Kidney (tissue), 22 donors: ENCODE measurements at places on chromosomes 16 and 17.

DNA sequence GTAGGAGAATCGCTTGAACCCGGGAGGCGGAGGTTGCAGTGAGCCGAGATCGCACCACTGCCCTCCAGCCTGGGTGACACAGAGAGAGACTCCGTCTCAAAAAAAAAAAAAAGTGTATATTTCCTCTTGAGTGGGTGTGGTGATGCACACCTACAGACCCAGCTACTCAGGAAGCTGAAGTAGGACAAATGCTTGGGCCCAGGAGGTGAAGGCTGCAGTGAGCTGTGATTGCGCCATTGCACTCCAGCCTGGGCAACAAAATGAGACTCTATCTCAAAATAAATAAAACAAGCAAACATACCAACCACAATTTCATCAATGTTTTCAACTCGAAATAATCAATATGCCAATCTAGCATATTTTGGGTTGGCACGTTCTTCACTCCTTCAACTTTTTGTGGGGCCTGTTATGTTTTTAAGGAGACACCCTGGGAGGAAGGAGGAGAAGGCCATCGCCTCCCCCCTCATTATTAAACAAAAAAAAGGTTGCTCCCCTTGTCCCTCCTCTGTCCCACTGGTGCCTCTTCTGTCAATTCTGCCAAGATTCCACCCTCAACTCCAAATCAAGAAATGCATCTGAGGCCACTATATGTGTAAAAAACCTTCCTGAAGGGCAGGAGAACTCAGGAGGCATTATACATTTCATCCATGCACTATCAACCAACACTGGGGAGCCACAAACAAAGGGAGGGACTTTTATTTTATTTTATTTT, 52.4 kb upstream of the ATF7IP2 start:
- no peak overlapping the region for H3K27ac ChIP-seq
- H3K27me3 ChIP-seq = no peaks in the 10 kb centered on the region
- no peaks in the 10 kb centered on the region for H3K36me3 ChIP-seq
- no peak overlapping the region for H3K4me3 ChIP-seq

GRCh38 chr16:88911136-88911945, 44.9 kb upstream of the PABPN1L start:
- no peaks in the 10 kb centered on the region for H3K27me3 ChIP-seq
- H3K4me1 ChIP-seq = no peaks in the 10 kb centered on the region
- DNase-seq = peak; percentile 48
- H3K36me3 ChIP-seq = no peaks in the 10 kb centered on the region
- no peak overlapping the region for H3K4me3 ChIP-seq

DNA sequence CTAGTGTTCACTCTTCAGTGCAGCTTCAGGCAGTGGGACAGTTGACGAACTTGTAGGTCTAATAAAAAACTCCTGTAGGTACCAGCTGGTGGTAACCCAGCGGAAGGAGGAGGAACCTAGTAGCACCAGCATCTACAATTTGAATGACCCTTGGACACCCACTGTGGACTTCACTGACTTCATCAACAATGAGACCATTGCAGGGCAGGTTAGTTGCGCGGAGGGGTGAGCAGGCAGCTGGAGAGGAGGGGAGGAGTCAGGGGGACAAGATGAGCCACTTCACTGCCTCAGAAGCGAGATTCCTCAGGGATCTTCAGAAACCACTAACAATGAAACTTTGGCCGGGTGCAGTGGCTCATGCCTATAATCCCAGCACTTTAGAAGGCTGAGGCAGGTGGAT, 22.3 kb downstream of the AOC3 start:
- H3K27ac ChIP-seq = no peak overlapping the region
- no peak for DNase-seq
- no peak overlapping the region for H3K4me3 ChIP-seq
- peaks cover 5% of the 10 kb centered on the region for H3K4me1 ChIP-seq
- H3K27me3 ChIP-seq = no peaks in the 10 kb centered on the region

GRCh38 chr16:58464047-58464915, 35.7 kb upstream of the NDRG4 start:
- no peak overlapping the region for H3K4me3 ChIP-seq
- peaks cover 2% of the 10 kb centered on the region for H3K4me1 ChIP-seq
- DNase-seq = peak; percentile 28
- peaks cover 25% of the 10 kb centered on the region for H3K27me3 ChIP-seq

DNA sequence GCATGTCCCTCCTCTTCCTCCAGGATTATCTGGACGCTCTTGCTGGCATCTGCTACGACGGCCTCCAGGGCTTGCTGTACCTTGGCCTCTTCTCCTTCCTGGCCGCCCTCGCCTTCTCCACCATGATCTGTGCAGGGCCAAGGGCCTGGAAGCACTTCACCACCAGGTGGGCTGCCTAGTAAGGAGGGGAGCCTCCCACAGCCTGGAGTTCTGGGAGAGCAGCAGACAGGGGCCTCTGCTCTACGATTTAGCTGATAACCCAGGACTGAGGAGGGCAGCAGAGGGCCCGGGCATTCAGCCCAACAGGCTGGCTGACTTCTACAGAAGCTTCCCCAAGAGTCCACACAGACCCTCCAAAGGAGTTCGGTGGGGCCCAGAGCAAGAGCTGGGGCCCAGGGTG, 21.8 kb upstream of the DNAI2 start:
- no peak overlapping the region for H3K4me3 ChIP-seq
- H3K36me3 ChIP-seq = no peaks in the 10 kb centered on the region
- no peaks in the 10 kb centered on the region for H3K27me3 ChIP-seq
- no peak for DNase-seq
- H3K27ac ChIP-seq = no peak overlapping the region
- H3K4me1 ChIP-seq = no peaks in the 10 kb centered on the region

GRCh38 chr16:12348733-12349704, 372.5 kb downstream of the SNX29 start:
- H3K4me1 ChIP-seq = peaks cover 5% of the 10 kb centered on the region
- H3K27me3 ChIP-seq = no peaks in the 10 kb centered on the region
- DNase-seq = no peak
- no peak overlapping the region for H3K27ac ChIP-seq
- no peak overlapping the region for H3K4me3 ChIP-seq

GRCh38 chr17:77349976-77350830, 209.4 kb downstream of the SEC14L1 start:
- H3K36me3 ChIP-seq = no peaks in the 10 kb centered on the region
- no peak overlapping the region for H3K4me3 ChIP-seq
- DNase-seq = peak; percentile 52
- H3K27ac ChIP-seq = no peak overlapping the region
